Naive thymus-derived CD8-positive, alpha-beta T cell (primary cell): ENCODE measurements at places on chromosomes 12 and 14.

DNA sequence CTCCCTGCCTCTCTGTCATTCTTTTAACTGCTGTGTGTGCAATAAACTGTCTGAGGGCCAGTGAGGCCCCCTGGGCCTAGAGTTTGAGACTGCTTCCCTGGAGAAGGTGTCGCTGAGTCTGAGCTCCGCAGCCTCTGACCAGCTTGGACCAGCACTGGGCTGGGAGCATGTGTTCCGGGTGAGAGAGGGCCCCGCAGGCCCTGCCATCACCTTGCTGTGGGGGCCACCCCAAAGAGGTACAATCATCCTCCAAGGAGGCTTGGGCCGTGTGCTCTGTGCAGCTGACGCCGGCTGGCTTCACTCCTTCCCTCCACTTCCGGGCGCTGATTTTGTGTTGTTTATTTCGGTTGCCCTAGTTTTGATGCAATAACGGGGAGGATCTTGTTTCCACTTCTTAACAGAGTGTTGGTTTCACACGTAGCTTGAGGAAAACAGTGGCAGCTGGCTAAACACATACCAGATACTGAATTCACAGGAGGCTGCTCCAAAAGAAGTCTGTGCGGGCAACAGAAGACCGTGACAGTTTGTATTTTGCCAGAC lies 121.6 kb downstream of the TMEM132C start:
- DNase-seq: no peak

DNA sequence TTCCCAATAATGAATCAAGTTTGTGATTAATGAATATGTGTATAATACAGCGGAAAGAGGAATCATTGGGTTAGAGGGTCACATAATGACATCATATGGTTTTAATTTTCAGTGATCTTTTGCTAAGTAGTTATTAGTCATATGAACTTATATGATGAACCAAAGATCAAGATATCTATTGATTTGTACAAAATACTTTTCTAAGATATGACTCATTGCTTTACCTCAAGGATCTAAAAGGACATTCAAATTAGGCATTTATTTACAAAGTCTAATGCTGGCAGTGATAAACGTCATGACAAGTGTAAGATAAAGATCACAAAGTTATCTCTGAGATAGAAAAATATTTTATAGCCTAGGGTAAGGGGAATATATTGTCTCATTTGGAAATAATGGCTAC lies 417.8 kb downstream of the RPL10L start:
- no peak for DNase-seq

- no peak for DNase-seq
These were observed 59.6 kb downstream of the PPFIA2 start for GRCh38 chr12:81699551-81699950.

GRCh38 chr12:42767326-42767954 lies 177.9 kb upstream of the PRICKLE1 start:
- DNase-seq: no peak

- no peak for DNase-seq
These were observed 576.3 kb downstream of the KCNH5 start for GRCh38 chr14:62468946-62469345.

- DNase-seq: no peak
These were observed 13.7 kb upstream of the VPS37B start for GRCh38 chr12:122909442-122910288.
